Left ventricle myocardium superior (tissue), 1 donor: ENCODE measurements at places on chromosomes 7 and 10. TPM values are rescaled to one million over a fixed set of nuclear protein-coding genes. Genes with fewer than 3 reads are reported as not detected.

GRCh38 chr7:35729061-35729783 is 34.3 kb upstream of the HERPUD2 start:
- DNase-seq, result no peak

DNA sequence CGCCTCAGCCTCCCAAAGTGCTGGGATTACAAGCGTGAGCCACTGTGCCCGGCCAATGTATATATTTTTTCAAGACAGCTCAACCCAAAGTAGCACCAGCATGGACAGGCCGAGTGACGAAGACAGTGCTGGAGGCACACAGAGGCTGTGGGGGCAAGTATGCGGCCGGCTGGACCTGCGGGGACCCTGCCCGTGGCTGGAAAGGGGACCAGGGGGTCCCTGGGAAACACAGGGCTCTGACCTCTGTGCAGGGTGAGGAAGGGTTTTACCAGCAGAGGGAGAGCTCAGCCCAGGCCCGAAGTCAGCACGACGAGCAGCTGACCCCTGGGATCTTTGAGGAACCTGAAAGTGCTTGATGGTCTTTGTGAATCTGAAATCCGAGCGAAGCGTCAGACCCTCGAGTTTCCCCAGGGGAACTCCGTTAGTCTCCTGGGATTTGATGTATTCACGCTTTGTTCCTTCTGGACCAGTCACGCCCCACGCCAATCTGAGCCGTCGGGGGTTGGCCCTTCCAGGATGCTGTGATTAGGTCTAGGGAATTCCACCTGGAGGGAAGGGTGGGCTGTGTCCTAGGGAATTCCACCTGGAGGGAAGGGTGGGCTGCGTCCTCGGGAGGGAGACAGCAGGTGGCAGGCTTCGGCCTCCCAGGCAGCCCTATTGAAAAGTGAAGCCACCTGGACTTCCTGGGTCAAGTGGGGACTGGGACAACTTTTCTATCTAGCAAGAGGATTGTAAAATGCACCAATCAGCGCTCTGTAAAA is 10.9 kb upstream of the ZFAND2A start:
- no peak for DNase-seq

DNA sequence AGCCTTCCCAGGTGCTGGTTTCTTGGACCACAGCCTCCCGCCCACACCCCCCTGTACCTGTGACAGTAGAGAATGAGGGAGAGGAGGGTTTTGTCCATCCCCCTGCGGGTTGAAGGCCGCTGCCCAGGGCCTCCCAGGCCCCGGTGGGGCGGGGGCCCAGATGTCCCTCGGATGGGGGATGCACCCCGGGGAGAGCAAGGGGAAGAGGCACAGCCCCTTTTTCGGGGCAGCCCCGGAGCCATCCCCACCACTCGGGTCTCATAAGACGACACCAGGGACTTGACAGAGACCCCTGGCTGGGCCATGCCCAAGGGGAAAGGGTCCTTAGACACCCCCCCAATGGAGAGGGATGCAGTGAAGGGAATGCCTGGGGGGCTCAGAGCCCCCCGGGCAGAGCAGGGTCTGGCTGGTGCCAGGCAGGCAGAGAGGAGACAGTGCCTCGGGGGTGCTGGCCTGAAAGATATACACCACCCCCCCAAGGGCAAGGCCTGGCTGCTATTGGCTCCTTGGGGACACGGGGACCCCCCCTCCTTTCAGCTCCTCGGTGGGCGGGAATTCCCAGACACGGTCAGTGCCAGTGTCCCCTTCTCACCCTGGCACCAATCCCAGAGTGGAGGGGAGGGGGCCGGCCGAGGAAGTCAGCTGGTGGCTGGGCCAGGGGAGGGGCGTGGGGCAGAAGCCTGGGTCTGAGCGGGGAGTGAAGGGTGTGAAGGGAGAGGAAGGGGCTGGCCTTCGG is 3.7 kb upstream of the SPACDR start:
- no peak for DNase-seq

The CTTNBP2 gene
- 0.77 TPM for total RNA-seq

- DNase-seq, result no peak
These were observed 530.2 kb upstream of the FZD8 start for GRCh38 chr10:36171953-36172940.

The RAB19 gene
- not detected for total RNA-seq

The FFAR4 gene
- 0.07 TPM for total RNA-seq

The HOXA2 gene
- total RNA-seq, result 0.12 TPM

- DNase-seq, result no peak
These were observed 296 bp downstream of the HABP2 start for GRCh38 chr10:113553149-113553548.

The CASTOR2 gene
- total RNA-seq, result 29.0 TPM

GRCh38 chr7:139944248-139944647 is 115.2 kb downstream of the TBXAS1 start:
- no peak for DNase-seq

The GIMAP6 gene
- 31.5 TPM for total RNA-seq
